ENCODE measurements at places on chromosomes 7 and 10.

DNA sequence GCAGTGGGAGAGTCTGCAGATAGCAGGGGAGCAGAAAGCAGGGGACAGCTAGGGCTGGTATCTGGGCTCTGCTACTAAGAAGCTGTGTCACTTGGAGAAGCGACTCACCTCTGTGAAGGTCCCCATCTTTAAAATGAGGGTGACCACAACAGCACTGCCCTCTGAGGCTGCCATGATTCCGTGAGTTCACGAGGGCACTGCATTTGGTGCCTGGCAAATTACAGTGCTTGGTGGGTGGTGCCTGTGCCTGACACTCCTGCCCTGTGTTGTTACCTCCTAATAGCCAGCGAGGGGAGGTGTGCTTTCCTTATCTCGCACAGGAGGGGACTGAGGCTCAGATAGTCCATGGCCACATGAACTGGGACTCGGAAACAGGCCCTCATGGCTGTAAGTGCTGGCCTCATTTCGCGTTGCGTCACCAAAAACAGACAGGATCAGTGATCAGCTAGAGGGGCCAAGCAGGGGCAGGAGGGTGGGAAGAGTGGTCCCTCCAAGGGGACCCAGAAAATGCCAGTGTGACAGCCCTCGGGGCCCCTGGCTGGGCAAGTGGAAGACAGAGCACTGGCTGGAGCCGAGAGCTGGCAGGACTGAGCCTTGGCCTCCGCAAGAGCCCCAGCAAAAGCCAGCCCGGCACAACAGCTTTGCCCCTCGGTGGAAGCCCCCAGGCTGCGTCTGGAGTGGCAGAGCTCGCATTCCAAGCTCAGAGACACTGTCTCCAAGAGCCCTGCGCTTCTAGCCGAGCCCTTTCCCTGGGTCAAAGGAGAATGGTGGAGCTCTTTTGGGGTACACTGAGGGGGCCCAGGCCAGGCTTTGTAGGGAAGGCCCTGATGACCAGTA, 17.3 kb upstream of the BNIP3 start:
- no peak for DNase-seq

DNA sequence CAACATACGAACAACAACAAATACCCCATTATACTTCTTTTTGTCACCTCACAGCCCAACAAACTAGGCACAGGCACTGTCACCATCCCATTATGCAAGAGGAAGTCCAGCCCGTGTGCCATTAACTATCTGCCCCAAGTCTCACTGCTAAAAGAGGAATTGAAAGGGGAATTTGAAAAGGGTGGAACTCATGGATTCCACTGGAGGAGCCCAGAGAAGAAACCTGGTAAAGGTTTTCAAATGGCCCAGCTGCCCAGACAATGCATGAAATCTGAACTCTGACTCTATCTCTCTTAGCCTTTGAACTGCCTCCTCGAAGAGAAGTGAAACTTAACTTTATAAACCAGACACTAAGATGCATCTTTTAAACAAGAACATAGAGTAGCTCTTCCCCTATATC, 130.0 kb downstream of the PLXNA4 start:
- DNase-seq = no peak

GRCh38 chr7:14720785-14721184, 181.8 kb downstream of the DGKB start:
- DNase-seq = no peak

DNA sequence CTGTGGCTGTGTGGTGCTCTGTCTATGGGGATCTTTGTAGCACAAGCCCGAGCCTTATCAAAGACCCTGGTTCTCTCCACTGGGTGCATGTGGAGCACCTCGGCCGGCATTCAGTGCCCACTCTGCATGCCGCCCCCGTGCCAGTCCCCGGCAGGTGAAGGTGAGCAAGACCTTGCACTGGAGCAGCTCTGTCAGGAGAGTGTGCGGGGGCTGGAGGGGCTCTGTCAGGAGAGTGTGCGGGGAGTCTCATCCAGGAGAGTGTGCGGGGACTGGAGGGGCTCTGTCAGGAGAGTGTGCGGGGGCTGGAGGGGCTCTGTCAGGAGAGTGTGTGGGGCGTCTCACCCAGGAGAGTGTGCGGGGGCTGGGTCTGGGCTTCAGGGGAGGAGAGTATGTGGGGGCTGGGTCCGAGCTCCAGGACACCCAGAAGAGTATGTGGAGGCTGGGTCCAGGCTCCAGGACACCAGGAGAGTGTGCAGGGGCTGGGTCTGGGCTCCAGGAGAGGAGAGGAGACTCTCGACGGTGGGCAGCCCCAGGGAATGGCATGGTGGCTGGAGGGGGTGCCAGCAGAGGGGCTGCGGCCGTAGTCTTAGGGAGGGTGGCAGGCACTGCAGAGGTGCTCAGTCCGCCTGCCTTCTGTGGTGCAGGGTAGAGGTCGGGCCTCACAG, 40.8 kb downstream of the INPP5A start:
- no peak for DNase-seq

GRCh38 chr10:132738454-132739224, 47.3 kb downstream of the NKX6-2 start:
- no peak for DNase-seq
